Caco-2 (cell line): ENCODE measurements at places on chromosomes 13 and 19. TPM values are rescaled to one million over a fixed set of nuclear protein-coding genes. Genes with fewer than 3 reads are reported as not detected.

DNA sequence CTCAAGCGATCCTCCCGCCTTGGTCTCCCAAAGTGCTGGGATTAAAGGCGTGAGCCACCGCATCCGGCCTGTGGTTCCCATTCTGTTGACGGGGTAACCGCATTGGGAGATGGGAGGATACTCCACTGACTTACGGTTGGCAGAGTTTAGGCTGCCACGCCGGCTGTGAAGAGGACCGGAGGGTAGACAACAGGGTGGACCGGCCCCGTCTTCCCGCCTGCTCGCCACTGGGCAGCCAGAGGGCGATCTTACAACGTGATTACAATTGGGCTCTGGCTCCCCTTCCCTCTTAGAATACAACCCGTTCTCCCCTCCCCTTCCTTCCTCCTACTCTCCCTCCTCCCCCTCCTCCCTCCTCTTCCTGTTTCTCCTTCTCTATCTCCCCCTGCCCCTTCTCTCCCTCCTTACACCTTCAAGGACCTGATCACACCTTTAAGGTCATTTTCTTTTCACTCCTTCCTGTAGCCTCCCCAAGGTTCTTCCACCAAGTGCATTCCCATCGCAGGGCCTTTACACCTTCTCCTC, 957 bp upstream of the CCDC194 start:
- peak; percentile 72 for DNase-seq

The TPT1 gene
- 3,524 and 3,611 TPM in 2 replicates for total RNA-seq

The AKT1S1 gene
- total RNA-seq: 64.6 and 77.6 TPM in 2 replicates

The FAM83E gene
- total RNA-seq: 5.8 and 6.8 TPM in 2 replicates

The IGFL3 gene
- 0.53 TPM in 1 of 2 replicates, not detected in the other for total RNA-seq

The B9D2 gene
- 3.6 and 4.0 TPM in 2 replicates for total RNA-seq
